Ammon's horn (tissue), 1 donor: ENCODE measurements at places on chromosomes 6 and 20.
A peak's percentile ranks its signal among the peaks of the same experiment; 100 is the strongest.

DNA sequence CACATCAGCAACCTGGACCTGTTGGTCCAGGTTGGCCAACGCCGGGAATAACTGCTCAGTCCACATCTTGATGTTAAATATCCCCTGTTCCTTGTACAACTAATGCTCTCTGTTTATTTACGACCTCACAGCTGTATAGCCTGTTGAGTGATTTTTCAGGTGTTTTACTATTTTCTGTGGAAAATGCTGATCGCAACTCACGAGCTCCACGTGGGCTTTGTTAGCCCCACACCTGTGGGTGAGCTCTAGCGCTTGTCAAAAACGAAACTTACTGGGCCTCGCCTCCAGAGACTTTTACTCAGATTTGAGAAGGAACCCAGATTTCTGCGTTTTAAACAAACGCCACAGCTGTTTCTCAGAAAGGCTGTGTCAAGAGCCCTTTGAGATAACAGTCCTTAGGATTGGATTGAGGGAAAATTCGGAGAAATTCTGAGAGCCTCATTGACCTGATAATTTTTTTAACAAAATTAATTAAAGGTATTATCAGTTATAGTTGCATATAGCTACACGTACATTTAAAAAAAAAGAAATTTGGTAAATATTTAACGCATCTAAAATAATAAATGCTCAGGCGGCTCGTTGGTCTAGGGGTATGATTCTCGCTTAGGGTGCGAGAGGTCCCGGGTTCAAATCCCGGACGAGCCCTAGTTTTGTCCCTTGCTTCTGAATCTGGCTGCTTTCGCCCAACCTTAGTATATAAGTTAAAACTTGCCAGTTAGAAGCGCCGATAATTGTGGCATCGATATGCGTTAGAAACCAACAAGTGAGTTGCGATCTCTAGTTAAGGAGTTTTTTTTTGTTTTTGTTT, 16.7 kb downstream of the HMGN4 start:
- peak; percentile 54 for DNase-seq

DNA sequence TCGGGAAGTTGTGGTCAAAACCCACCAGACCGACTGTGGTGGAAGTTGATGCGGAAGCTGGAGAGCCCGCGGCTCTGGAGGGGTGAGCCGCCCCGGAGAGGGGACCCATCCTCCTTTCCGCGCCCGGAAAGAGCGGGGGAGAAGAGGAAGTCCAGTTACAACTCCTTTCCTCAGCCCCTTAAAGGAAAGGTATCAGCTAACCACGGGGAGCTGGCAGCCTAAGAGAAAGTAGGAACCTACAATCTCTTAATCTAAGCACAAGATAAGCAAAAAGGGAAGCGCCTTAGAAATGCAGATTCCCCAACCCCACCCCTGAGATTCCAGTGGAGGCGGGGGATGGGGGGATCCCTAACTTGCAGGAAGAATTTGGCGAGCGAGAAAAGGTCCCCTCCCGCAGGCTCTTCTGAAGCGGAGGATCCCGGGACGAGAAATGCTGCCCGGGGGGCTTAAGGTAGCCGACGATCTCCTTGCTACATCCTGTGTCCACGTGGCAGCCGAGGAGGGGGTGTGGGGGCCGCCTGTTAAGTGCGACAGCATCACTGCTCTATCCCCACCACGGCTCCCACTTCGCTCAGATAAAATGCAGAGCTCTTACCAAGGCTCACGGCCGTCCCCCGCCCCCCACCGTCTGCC, 87.5 kb downstream of the ZFP64 start:
- DNase-seq: no peak

GRCh38 chr20:49352751-49353150, 74.9 kb upstream of the ZNFX1 start:
- DNase-seq: peak; percentile 61

DNA sequence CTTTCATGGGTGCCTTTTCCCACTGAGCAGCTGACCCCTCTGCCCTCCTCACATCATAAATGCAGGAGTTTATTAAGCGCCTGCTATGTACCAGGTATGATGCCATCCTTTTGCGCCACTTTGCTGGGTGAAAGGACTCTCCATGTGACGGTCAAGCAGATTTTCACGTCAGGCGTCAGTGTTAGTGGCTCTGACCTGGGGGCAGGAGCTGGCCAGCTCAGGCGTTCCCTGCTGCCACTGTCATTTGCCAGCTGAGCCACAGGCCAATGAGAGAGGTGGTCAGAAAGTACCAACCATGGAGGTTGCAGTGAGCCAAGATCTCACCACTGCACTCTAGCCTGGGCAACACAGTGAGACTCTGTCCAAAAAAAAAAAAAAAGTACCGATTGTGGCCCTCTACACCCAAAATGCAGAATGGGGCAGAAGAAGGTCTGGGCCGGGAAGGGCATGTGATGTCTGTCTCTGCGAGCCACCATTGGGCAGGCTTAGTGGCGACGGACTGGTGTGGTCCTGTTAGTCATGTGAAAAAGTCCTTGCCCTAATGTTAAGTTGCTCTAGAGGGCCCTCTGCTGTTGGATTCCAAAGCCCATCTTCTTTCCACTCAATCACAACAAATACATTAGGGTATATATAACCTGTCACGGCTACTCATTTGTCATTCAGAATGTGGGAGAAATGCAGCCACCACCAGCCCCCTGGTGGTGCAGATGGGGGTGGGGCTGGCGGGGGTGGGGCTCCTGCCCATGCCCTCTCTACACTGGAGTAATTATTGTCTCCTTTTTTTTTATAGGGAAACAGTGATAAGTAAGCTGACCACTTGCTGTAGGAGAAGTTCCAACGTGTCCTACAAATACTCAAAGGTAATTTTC, 18.4 kb upstream of the SLC22A1 start:
- DNase-seq: no peak

- no peak for DNase-seq
Observed at GRCh38 chr20:58634521-58635278, 16.4 kb upstream of the STX16 start.

GRCh38 chr6:21199262-21199661, 394.3 kb upstream of the SOX4 start:
- no peak for DNase-seq

- DNase-seq: no peak
Observed at GRCh38 chr6:33166811-33167210, 25.5 kb downstream of the COL11A2 start.

DNA sequence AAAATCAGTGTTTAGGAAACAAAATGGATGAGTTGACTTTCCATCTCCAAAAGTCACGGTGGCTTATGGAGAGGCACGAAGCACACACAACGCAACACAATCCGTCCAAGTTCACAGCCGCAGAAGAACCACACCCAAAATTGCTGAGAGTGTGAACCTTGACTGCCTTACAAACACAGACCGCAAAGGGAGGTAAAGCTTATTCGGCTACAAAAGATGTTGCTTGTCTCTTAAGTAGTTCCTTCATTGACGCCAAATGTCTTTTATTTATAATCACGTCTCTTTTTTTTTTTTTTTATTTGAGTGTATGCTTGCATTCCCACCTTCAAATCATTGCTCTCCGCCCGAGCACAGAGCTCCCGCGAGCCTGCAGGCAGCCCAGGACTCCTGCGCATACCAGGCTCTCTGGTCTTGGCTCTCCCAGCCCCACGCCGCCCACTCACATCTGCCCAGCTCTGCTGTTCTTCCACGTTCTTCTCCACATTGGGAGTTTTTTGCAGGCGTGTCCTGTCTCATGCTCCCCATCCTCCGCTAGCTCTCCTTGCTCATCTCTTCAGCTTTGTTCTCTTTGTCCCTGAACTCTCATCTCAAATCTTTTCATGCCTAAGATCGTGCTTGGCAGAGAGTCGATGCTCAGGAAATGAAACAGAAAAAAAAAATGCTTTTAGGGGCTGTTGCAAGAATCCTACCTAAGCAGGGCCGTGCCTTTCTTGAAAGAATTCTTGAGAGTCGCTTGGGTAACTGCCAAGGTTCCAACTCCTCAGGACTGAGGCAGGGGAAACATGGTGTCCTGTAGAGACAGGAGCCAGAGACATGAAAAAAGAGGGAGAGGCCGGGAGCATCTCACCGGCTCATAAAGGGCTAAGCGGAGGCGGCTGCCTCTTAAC, 25.8 kb downstream of the LY86 start:
- peak; percentile 70 for DNase-seq

- no peak for DNase-seq
Observed at GRCh38 chr20:48824830-48825565, 2.8 kb downstream of the PREX1 start.

GRCh38 chr20:31974951-31975487, 7.1 kb downstream of the XKR7 start:
- DNase-seq: no peak

DNA sequence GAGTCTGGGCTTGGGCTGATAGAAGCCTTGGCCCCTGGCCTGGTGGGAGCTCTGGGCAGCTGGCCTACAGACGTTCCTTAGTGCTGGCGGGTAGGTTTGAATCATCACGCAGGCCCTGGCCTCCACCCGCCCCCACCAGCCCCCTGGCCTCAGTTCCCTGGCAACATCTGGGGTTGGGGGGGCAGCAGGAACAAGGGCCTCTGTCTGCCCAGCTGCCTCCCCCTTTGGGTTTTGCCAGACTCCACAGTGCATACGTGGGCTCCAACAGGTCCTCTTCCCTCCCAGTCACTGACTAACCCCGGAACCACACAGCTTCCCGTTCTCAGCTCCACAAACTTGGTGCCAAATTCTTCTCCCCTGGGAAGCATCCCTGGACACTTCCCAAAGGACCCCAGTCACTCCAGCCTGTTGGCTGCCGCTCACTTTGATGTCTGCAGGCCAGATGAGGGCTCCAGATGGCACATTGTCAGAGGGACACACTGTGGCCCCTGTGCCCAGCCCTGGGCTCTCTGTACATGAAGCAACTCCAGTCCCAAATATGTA, 957 bp upstream of the VEGFA start:
- DNase-seq: peak; percentile 13

GRCh38 chr6:91031581-91031980, 444.7 kb upstream of the MAP3K7 start:
- DNase-seq: no peak
